ENCODE measurements at places on chromosomes 7 and 10.
A peak's percentile ranks its signal among the peaks of the same experiment; 100 is the strongest.

GRCh38 chr7:33757050-33757449 lies 148.3 kb upstream of the BMPER start:
- DNase-seq: no peak

GRCh38 chr10:7986851-7987250 lies 67.6 kb upstream of the GATA3 start:
- DNase-seq: peak; percentile 42

GRCh38 chr10:93542358-93542791 lies 24.1 kb upstream of the FFAR4 start:
- DNase-seq: peak; percentile 65

GRCh38 chr7:159067576-159068487 lies 76.8 kb downstream of the VIPR2 start:
- no peak for DNase-seq

DNA sequence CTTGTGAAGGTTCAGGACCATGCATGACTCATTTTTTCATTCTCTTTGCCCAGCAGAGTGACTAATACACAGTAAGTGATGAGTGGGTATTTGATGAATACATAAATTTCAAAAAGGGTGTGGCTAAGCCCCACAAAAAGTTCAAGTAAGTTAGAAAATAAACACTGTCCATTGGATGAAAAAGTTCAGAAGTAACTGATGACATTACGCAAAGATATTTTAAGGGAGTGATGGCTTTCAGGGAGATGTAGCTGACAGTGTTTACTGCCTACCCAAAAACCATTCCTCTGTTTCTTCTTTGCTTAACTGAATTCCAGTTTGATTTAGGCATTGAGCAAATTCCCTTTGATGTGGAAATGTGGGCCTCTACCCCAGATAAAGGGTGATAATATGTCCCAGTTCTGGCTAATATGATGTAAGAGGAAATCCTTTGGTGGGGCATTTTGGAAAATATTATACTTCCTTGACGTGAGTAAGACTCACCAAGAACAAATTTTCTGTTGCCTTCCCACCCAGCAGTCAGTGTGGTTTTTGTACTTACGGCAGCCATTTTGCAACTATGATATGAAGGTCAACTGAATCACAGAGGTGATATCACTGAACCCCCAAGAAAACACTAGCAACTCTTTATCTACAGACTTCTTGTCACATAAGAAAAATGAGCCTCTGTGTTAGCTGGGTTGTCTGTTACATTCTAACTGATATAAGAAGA lies 29.0 kb upstream of the EBLN1 start:
- DNase-seq: peak; percentile 94

DNA sequence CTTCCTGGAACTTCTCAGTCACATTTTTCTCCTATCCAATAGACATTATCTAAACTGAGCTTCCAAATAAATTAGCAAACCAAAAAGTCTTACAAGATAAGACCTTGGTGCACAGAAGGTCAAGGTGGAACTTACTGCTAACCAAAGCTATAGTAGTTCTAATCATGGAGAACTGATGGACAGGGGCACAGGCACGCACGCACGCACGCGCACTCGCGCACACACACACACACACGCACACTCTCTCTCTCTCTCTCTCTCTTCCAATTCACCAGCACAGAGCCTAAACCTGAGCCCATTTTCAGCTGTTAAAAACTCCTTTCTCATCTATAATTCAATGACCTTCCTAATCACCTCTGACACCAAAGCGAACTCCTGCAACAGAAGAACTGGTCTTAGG lies 7.5 kb downstream of the FGFR2 start:
- DNase-seq: no peak

DNA sequence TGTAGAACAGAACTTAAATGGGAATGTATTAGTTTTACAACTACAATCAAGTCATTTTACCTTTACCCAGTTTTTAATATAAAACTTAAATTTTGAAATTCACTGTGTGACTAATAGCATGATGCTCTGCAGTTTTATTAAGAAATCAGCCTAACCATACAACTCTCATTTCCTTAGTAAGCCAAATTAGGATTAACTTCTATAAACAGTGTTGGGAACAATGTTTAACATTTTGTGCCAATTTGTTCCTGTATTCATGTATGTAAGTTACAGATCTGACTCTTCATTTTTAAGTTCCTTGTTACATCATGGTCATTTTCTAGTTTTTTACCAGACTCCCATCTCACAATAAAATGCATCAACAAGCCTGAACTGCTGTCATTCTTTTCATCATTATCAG lies 209.8 kb downstream of the ZEB1 start:
- DNase-seq: no peak

- no peak for DNase-seq
These were observed 290.0 kb downstream of the RNLS start for GRCh38 chr10:88293073-88293472.

GRCh38 chr7:92639213-92639896 lies 49.2 kb upstream of the FAM133B start:
- no peak for DNase-seq

DNA sequence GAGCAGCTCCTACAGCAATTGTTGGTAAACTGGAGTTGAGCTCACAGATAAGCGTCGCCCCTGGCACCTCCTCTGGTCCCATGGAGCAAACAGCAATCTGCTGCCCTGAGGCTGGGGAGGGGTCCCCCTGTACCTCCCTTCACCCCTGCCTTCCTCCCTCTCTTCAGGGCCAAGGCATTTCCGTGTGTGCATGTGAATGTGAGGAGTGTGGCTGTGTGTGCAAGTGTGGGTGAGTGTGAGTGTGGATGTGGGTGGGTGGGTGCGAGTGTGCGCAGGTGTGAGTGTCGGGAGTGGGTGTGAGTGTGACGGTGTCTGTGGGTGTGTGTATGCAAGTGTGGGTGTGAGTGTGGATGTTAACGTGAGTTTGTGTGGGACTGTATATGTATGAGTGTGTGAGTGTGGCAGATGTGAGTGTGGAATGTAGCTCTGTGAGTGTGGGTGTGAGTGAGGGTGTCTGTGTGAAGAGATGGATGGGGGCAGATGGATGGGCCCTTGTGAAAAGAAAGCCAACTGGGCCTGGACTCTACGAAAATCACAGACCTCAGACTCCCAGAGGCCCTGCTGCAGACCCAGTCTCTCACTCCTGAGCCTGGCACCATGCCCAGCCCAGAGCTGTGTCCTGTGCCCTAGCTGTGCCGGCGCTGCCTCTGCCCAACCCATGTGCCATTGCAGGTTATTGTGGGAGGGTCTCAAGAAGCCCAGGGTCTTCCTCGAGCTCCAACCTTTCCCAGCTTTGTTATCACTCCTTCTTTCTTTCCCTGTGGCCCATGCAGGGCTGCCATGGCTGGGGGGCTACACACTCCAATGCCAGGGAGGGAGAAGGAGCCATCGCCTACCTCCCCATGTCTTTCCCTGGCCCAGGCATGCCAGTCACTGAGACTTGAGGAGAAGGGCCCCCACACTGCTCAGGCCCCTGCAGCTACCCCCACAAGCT lies 73.9 kb downstream of the GRID1 start:
- no peak for DNase-seq

- DNase-seq: no peak
These were observed 1.7 kb downstream of the SH2B2 start for GRCh38 chr7:102288285-102288930.

GRCh38 chr10:121325490-121326231 lies 272.6 kb downstream of the FGFR2 start:
- DNase-seq: no peak

- DNase-seq: no peak
These were observed at the start of gene UPK3B for GRCh38 chr7:76509931-76510877. UPK3B (plus strand) TSS chr7:76510552; CDS start chr7:76510653, 101 bp downstream.

GRCh38 chr10:131949041-131949862 lies 32.5 kb downstream of the BNIP3 start:
- no peak for DNase-seq

DNA sequence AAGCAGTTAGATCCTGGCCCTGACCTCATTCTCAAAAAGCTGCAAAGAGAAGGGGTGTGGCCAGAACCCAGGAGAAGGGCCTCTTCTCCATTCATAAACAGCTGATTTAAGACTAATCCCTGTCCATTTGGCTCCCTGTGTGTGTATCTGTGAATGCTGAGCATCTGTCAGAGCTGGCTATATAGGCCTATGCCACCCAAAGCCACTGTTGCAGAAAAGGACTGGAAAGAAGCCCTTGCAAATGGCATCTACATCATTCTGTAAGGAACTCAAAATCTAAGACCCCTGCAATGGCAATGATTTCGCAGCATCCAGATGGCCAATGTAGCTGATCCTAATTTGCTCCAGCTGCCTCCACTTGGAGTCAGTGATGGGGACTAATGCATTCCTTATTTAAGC lies 384.5 kb downstream of the KCNMA1 start:
- no peak for DNase-seq

DNA sequence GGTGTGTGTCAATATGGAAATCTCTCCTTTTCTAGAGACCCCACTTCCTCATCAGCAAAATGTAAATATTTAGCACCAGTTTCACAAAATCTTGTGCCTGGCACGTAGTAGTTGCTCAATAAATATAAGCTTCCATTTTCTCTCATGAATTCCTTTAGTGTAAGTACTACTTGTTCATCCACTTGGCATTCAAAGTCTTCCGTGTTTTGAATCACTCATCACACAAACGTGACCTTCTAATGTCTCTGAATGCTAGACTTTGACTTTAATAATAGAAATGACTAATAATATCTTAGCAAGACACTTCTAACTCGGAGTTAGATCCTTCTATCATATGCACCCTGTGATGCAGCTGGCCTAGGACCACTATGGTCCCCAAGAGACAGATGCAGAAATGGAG lies 168.7 kb upstream of the ZNF32 start:
- peak; percentile 59 for DNase-seq

- no peak for DNase-seq
These were observed 61.1 kb upstream of the SAMD8 start for GRCh38 chr10:75050149-75050919.

GRCh38 chr7:119228482-119228881 lies 1004.0 kb downstream of the ANKRD7 start:
- no peak for DNase-seq

- no peak for DNase-seq
These were observed 530.9 kb upstream of the POM121L12 start for GRCh38 chr7:52504561-52504960.

DNA sequence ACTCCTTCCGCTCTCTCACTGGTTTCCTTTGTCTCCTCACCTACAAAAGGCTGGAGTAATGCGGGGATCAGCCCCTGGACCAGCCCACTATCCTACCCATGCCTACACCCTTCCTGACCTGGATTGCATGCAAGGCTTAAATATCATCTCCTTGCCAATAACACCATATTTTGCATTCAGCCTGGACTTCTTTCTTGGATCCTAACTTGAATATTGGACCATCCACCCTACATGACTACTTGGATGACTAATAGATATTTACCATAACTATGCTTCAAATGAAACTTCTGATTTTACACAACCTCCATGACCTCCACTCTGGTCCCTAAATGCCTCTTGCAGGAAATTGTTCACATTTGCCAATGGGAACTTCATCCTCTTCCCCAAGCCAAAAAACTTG lies 188.3 kb upstream of the AKR1E2 start:
- no peak for DNase-seq

- no peak for DNase-seq
These were observed 228.5 kb downstream of the SORCS1 start for GRCh38 chr10:106935978-106936451.

- no peak for DNase-seq
These were observed 230.3 kb upstream of the GHITM start for GRCh38 chr10:83909001-83909400.

DNA sequence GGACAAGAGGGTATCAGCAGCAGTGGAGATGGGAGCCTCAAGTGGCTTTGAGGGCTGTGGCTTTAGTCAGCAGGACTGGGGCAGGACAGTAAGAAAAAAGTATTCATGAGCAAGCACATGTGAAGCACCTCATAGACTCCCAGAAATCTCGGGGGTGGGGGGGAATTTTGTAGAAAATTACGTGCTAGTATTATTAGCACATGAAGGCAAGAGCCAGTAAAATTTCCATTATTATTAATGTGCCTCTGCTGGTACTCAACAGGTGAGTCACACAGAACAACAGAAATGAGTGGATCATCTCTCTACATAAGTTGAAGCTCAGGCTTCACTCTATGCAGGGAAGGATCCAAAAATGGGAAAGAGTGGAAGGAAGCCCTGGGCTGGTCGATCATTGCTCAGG lies 114.5 kb downstream of the MYOF start:
- DNase-seq: no peak

GRCh38 chr10:71888623-71889387 lies 37.8 kb upstream of the PSAP start:
- DNase-seq: peak; percentile 79

DNA sequence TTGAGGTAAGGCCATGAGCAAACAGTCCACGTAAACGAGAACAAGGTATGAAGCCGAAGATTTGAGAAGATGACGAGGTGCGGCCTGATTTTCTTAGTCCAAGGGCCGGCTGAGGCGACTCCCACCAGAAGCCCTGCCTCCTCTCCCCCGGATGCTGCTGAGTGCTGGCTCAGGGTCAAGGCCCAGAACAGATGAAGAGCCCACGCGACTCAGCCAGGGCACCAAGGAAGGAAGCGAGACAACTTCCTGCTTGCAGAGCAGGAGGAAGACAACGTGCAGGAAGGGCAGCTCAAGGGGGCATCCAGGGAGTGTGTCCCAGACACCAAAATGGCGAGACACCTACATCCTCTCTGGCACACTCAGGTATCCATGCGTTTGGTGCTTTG lies 99.5 kb downstream of the CYTH3 start:
- no peak for DNase-seq

- peak; percentile 65 for DNase-seq
These were observed 33.9 kb downstream of the STRIP2 start for GRCh38 chr7:129468087-129468486.

GRCh38 chr10:100654782-100655325 lies 90.5 kb upstream of the PAX2 start:
- DNase-seq: no peak

DNA sequence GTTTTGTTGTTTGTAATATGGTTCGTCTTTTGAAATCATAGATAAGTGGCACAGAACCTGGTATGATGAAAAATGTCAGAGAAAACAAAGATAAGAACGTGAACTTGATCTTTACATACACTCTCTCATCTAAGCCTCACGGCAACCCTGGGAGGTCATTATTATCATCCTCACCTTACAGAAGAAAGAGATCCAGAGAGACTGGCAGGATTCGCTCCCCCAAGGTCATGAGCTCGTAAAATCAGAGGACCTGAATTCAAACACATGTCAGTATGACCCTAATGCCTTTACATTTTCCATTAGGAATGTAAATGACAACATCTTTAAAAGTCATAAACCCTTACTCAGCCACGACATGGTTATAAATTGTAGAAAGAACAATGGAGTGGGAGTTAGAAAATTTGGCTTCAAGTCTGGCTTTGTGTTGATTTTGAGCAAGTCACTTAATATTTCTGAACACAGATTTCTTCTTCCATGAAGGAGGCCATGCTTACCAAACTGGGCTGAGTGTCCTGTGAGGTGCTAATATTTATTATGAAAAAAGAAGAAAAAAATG lies 35.9 kb downstream of the HIPK2 start:
- DNase-seq: no peak

GRCh38 chr7:1537535-1538412 lies 7.3 kb downstream of the MAFK start:
- peak; percentile 99 for DNase-seq

GRCh38 chr7:3028758-3029093 lies 14.9 kb downstream of the CARD11 start:
- DNase-seq: no peak

Measured in cardiac fibroblast (primary cell).